ENCODE measurements at places on chromosomes 3 and 15.

DNA sequence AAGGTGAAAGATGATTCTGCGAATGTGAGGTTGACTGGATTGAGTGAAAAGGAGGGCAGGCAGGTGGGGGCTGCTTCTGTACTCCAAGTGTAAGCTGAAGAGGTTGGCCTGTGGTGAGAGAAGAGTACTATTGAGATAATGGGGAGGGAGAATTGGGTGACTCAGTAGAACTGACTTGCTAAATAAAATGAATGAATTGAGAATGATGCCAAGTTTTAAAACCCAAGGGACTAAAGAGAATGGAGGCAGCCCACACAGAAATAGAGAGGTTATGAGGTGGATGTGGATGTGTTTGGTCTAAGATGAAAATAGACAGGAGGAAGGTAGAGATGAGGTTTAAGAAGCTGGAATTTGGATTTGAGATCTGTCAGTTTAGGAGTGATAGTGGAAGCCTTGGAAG, 5.9 kb downstream of the MME start:
- DNase-seq = no peak

- no peak for DNase-seq
Measured at GRCh38 chr3:185540695-185541094, 11.7 kb downstream of the LIPH start.

DNA sequence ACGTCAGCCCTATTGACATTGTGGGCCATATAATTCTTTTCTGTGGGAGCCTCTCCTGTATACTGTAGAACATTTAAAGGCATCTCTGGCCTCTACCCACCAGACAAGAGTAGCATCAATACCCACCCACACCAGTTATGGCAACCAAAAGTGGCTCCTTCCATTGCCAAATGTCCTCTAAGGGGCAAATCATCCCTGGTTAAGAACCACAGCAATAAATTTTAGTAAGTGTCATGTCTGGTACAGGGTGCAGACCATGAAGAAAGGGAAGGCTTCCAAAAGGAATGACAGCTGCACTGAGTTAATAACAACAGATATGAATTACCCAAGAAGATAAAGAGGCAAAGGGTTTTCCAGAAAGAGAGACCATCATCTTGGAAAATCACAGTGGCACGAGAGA, 6.9 kb upstream of the CLDN18 start:
- no peak for DNase-seq

- DNase-seq = no peak
Measured at GRCh38 chr3:101151286-101151913, 158.2 kb upstream of the ABI3BP start.

- peak; percentile 1 for DNase-seq
Measured at GRCh38 chr3:152550284-152550683, 281.6 kb downstream of the MBNL1 start.

GRCh38 chr3:7982126-7982525, 519.5 kb upstream of the LMCD1 start:
- DNase-seq = no peak

DNA sequence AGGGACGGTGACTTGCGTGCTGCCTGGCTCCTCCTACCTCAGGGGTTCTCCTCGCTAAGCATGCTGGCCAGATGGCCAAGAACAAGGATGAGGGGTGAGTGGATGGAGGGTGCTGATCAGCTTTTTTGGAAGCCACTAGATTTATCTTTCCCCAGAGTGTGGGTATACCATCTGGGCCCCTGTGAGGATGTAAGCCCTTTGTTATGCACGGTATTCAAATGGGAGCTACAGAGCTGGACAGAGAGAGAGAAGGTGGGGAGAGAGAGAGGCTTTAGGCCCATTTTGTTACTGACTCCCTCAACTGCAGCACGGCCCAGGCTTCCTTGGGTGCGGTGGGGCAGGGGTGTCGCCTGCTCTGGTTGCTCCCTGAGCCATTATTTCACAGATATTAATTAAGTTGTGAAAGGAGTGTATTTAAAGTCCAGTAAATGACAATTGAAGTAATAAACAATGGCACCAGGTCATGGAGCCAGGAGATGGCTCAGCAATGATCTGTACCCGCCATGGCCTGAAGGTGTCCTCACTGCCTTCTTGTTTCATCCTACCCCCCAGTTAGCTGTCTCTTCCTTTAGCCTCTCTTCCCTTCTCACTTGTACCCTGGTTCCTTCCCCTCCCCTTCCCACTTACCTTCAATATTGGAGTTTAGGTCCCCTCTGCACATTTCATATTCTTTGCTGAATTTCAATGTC, 158.0 kb downstream of the CLSTN2 start:
- DNase-seq = no peak

- no peak for DNase-seq
Measured at GRCh38 chr3:2423143-2423542, 324.5 kb downstream of the CNTN4 start.
